ENCODE measurements at places on chromosomes 12 and 14.

DNA sequence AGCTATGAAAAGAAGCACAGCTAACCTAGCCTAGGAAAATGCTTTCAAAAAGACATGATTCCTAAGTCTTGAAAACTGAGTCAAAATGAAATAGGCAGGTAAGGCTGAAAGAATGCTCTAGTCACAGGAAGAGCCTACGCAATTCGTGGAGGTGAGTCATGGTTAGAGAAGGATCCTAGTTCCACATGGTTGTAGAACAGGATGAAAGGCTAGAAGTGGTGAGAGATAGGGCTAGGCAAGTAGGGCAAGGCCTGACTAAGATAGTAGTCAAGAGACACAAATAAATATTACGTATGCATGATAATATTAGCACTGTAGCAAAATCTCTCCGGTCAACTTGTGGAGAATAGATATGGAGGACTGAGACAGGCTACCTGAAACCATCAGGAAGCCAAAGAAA, 47.2 kb downstream of the PLCZ1 start:
- no peak for DNase-seq

DNA sequence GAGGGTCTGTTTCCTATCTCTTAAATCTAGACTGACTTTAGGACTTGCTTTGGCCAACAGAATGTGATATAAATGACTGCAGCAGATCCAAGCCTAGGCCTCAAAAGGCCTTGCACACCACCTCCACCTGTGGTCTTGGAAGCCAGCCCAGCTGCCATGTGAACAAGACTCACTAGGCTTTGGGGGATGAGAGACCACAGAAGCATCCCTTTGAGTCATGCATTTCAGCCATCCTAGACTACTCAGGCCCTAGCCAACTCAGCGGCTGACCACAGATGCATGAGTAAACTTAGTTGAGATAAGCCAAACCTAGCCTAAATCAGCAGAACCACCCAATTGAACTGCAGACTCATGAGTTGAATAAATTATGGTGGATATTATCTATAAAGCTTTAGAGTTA, 87.7 kb downstream of the KCNH5 start:
- DNase-seq: peak; percentile 81

DNA sequence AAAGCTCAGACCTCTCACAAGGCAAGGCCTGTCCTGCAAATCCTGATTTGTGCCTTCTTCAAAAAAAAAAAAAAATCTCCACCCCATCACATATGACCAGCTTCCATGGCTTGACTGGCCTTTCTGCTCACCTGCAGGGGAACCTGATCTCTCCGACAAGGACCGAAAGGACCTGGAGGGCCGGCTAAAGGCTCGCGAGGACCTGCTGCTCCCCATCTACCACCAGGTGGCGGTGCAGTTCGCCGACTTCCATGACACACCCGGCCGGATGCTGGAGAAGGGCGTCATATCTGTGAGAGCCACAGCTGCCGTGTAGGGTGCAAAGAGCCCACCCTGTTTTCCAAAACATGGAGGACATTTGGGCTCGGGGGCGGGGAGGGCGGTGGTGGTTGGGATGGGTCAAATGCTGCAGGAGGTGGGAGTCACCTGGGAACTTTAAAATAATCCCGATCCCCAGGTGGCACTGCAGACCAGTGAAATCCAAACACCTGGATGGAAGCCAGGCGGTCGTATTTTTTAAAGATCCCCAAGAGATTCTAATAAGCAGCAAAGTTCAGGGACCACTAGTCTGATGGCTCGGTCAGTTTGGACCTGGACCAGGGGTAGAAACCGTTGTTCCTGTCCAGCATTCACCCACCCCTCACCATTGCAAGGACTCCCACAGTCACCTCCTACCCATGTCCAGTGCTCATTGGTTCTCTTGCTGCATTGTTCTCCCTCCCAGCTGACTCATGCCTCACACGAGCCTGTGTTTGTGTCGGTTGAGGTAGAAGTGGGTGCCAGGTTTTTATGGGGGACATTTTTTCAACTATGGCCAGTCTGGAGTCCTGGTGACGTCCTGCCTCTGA, 44.8 kb downstream of the FOXN4 start:
- no peak for DNase-seq

GRCh38 chr12:42588524-42589464, 752 bp downstream of the PRICKLE1 start:
- no peak for DNase-seq

DNA sequence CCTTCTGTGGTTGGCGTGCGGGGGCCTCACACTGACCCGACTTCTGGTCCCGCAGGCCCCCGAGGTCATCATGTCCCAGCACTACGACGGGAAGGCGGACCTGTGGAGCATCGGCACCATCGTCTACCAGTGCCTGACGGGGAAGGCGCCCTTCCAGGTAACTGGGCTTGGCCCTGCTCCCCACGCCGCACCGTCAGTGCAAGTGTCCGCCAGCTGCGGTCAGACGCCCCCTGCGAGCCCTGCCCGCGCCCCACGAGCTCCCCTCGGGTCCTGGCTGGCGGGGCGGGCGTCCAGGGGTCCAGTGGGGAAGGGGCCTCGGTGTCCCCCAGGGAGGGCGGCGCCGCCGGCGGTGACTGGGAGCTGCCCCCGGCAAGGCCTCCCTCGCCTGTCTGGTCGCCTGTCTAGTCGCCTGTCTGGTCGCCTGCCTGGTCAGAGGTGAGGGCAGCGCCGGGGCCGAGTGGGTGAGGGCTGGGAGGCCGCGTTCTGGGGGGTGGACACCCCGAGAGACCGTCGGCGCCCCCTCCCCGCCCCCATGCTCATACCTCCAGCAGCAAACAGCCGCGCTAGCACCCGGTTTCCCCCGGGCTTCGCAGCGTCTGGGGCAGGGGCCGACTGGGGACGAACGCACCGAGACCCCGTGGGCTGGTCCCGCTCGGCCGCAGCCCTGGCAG, 14.8 kb downstream of the ULK1 start:
- no peak for DNase-seq

GRCh38 chr12:7716381-7716780, 5.1 kb downstream of the DPPA3 start:
- DNase-seq: no peak

DNA sequence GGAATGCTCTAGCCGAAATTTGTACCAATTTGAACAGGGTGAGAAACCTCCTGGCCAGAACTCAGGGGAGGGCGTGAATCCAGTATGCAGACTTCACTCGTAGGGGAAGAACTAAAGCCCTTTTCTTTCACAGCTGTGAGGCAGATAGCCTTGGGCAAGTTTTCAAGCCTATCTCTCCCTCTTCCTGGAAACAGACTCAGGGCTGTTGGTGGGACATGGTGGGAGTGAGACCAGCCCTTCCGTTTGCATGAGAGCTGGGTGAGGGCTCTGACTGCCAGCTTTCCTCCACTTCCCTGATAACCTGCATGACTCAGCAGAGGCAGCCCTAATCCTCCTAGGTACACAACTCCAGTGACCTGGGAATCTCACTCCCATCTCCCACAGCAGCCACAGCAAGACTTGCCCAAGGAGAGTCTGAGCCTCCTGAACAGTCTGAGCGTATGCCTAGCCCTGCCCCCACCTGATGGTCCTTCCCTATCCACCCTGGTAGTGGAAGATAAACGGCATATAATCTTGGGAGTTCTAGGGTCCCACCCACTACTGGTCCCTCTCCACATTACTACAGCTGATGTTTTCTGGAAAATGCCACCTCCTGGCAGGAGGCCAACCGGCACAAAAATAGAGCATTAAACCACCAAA, 170.1 kb upstream of the AMIGO2 start:
- DNase-seq: no peak

DNA sequence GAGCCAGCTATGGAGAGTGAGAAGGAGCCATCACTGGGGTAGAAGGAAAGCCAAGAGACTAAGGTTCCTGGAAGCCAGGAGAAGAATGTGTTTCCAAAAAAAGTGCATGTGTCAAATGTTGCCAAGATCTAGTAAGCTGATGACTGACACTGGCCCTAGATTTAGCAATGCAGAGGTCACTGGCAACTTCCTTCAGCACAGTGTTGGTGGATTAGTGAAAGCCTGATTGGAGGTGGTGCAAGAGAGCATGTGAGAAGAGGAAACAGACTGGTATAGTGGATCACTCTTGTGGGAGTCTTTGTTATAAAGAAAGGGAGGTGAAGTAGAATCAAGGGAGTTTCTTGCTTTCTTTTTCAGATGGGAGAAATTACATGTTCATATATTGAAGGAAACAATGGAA, 34.1 kb upstream of the CHGA start:
- DNase-seq: no peak

- peak; percentile 42 for DNase-seq
Observed at GRCh38 chr12:77943466-77943865, 112.8 kb downstream of the NAV3 start.

DNA sequence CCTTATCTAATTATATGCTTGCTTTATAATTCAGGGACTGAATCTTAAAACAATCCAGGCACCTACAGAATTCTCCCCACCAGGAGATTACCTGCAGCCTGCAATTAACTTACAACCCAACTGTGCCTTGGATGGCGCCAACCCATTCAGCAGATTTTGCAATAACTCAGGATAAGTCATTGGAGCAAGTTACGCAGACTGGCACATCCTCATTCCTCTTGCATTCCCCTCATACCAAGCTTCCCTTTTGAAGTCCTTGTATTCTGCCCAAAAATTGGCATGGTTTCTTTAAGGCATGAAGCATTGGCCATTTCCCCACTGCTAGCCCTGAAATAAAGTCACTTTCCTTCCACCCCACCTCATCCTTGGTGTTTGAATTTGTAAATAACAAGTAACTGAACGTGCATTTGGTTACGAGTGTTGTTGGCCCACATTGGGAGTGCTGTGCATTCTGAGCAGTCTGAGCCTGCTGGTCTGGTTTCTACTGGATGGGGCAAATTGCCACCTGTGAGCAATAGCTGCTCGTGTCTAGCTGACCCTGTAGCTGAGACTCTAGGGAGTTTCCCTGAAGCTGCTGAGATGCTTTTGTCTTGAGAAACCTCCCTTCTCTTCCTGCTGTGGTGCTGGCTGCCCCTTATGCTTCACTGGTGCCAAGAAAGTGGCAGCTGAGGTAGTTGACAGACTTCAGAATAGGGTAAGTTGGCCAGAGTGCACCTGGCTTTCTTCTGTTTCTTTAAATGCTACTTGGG, 99.2 kb upstream of the SCAF11 start:
- no peak for DNase-seq

- DNase-seq: no peak
Observed at GRCh38 chr12:123833830-123834229, 71.7 kb downstream of the DNAH10 start.

DNA sequence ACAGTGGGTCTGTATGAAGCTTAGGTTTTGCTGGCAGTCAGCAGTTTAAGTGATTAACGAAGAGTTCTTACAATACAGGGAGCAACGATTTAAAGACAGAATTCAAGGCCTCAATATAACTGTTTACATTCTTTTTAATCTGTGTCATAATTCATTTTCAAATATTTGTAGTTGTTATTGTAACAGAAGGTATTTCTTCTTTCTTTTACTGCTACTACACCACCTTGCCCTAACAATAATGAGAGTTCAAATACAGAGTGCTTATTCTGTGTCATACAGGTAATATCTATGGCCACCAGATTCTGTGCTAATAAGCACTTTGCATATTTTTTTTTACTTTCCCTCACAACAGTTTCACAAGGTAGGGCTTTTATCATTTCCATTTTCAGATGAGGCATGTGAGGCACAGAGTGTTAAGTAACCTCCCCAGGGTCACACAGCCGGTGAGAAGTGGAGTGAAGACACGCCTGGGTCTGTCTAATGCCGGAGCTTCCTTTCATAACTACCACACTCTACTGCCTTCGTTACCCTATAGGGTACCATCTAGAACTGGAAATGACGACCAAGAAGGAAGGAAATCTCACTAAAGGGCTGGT, 81.9 kb downstream of the PELI2 start:
- DNase-seq: no peak

DNA sequence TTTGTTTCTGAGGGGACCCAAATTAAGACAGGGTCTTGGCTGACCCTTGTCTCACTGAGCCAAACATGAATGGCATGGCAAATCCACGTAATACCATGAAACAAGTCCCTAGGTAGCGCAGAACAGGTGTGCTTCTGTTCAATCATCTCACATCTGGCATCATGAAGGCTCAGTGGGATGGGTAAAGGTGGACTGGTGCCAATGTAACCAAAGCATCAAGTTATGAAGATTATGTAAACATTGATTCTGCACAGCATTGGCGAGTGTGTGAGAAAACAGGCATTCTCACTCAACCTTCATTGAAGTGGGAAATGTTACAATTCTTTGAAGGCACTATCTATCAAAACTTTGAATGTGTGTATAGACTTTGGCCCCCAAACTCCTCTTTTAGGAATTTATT, 41.9 kb downstream of the PTGER2 start:
- DNase-seq: no peak

DNA sequence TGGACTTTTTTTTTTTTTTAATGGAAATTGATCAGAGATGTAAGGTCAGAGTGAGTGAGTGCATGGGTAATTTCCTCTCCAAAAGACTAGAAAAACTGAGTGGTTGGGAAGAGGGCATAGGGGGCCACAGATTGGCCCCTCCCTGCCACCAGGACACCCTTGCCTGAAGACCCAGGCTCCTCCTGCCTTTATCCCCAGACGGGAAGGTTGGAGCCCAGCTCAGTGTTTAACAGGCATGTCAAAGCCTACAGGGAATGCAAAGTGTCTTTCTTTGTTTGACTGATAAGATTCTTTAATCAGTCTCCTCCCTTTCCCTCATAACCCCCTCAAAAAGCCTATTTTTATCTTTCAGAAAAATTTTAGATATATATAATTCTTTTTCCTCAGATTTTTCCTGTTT, 50.3 kb downstream of the IRAK3 start:
- no peak for DNase-seq

- no peak for DNase-seq
Observed at GRCh38 chr14:104604458-104605449, at the start of gene TMEM179. TSS of gene TMEM179 (minus strand) at chr14:104604772. CDS start at chr14:104604741, 31 bp downstream.

DNA sequence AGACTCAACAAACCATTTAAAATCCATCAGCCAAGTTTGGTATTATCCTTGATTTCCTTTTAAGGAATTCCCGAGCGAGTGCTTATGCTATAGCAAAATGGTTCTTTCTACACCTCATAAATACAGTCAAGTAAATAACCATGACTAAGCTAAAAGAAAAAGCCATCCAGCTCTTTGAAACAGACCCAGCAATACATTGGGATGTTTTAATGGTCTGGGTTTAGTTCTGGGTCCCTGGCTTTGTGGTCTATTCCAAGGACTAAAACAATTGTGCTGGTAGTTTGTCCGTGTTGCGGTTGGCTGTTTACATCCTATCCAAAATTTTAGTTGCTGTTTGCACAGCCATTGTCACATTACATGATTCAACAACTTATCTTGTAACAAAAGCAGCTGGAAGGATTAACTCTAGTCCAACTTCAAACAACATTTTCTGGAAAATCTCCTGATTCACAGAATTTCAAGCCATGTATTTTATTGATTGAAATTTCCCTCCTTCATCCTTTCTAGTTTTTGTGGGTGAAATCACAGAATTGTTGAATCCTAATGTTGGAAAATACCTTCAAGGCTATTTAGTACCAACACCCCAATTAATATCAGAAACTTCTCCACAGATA, 19.6 kb downstream of the KLRB1 start:
- DNase-seq: no peak

DNA sequence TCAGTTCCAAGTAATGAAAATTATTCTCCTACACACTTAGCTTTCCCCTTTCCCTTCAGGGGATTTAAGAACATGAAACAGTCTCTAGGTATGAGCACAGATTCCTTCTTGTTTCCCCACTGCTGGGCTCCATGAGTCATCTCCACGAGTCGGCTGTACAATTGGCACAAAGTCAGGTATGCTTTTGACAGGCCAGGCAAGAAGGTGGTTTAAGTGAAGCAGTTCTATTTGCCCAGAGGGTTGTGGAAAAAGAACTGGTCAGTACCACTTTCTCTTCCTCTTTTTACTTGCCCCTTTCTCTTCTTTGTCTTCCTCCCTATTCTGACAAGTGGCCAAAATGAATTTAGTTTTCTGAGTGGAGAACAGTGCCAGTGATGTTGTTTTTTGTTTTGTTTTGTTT, 16.3 kb downstream of the DYNC1H1 start:
- DNase-seq: peak; percentile 88

- DNase-seq: peak; percentile 94
Observed at GRCh38 chr12:62631471-62632410, 165.1 kb downstream of the MON2 start.
